Sigmoid colon (tissue), 7 donors: ENCODE measurements at places on chromosomes 1 and 21. TPM values are rescaled to one million over a fixed set of nuclear protein-coding genes. Genes with fewer than 3 reads are reported as not detected.

DNA sequence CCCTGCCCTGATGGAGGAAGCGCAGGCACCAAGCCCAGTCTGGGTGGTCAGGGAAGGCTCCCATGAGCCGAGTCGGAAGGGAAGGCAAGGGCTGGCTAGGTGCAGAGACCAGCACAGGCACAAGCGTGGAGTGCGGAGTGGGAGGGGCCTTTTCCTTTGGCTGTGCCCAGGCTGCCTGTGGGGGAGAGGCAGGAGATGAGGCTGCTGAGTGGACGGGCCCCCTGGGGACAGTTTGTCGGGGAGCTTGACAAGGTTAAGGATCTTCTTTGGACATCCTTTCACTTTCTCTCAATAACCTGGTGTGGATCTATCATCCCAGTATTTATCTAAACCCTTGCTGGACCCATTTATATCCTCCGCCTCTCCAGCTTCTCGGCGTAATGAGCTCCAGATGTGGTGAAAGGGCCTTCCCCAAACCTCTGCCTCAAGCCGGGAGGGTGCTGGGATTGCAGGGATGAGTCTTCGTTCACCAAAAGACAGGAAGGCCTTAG lies 42.9 kb downstream of the EPHB2 start:
- peak; percentile 77 for DNase-seq
- no peak overlapping the region for H3K27ac ChIP-seq
- H3K4me1 ChIP-seq: peaks cover 14% of the 10 kb centered on the region
- no peak overlapping the region for H3K4me3 ChIP-seq

DNA sequence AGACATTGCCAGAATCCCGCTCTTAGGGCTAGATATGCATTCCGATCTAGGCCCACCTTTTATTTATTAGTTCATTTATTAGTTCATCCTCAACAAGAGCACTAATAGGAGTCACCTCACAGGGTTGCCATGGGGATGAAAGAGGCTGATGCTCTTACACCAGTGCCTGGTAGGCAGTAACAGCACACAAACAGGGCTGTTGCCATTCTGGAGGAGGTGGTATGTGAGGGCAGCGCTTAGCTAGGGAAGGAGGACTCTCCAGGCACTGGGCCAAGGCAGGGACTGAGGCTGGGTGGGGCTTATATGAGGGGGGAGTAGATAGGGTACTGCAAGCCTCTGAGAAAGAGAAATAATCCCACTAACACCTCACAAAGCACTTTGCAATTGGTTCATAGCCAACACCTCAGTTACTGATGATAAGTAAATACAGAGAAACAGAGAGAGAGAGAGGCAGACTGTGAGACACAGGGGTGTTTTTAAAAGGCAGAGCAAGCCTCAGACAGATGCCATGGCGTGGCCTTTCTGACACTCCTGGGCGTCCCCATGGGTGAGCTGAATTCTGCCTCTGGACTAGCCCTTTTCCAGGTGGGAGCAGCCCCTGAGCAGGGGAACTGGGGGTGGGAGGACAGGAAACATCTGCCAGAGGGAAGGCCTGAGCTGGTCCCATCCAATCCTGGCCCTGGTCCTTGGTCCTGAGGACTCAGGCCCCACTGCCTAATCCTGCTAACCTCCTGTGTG lies 5.9 kb downstream of the FCGR2A start:
- peaks cover 5% of the 10 kb centered on the region for H3K27me3 ChIP-seq
- H3K4me3 ChIP-seq: no peak overlapping the region
- no peaks in the 10 kb centered on the region for H3K4me1 ChIP-seq
- no peak for DNase-seq
- H3K36me3 ChIP-seq: no peaks in the 10 kb centered on the region
- H3K27ac ChIP-seq: no peak overlapping the region

DNA sequence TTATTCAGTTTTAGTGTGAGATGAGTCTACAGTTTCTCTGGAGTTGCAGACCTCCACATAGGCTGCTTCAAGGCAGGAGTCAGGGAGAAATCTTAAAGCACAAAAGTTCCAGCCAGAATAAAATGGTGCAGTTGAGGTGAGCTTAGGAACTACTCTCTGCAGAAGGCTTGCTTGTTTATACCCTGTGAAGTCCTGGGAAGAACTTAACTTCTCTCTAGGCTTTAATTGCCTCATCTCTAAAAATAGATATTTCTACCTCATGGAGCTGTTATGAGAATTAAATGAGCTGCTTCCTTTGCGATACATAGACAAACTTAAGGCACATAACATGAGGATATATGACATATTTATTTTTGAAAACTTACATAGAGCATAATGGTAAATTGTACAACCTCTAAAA lies 286.2 kb downstream of the GPATCH2 start:
- no peaks in the 10 kb centered on the region for H3K36me3 ChIP-seq
- no peak overlapping the region for H3K4me3 ChIP-seq
- H3K27ac ChIP-seq: no peak overlapping the region
- H3K4me1 ChIP-seq: no peaks in the 10 kb centered on the region

Gene CITED4
- total RNA-seq: 50.2 TPM

- no peak overlapping the region for H3K27ac ChIP-seq
- H3K4me3 ChIP-seq: no peak overlapping the region
- H3K4me1 ChIP-seq: peaks cover 5% of the 10 kb centered on the region
- no peak for DNase-seq
- no peaks in the 10 kb centered on the region for H3K27me3 ChIP-seq
These were observed 156.8 kb downstream of the ZBTB18 start for GRCh38 chr1:244207935-244208244.

Gene ZNF695
- not detected for total RNA-seq

DNA sequence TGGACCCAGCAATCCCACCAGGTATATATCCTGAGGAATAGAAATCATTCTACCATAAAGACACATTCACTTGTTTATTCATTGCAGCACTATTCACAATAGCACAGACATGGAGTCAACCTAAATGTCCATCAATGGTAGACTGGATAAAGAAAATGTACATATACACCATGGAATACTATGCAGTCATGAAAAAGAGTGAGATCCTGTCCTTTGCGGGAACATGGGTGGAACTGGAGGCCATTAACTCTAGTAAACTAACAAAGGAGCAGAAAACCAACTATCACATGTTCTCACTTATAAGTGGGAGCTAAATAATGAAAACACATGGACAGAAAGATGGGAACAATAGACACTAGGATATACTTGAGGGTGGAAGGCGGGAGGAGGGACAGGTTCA lies 36.1 kb upstream of the PRKACB start:
- H3K27me3 ChIP-seq: no peaks in the 10 kb centered on the region
- H3K36me3 ChIP-seq: no peaks in the 10 kb centered on the region
- no peak for DNase-seq
- no peak overlapping the region for H3K4me3 ChIP-seq

DNA sequence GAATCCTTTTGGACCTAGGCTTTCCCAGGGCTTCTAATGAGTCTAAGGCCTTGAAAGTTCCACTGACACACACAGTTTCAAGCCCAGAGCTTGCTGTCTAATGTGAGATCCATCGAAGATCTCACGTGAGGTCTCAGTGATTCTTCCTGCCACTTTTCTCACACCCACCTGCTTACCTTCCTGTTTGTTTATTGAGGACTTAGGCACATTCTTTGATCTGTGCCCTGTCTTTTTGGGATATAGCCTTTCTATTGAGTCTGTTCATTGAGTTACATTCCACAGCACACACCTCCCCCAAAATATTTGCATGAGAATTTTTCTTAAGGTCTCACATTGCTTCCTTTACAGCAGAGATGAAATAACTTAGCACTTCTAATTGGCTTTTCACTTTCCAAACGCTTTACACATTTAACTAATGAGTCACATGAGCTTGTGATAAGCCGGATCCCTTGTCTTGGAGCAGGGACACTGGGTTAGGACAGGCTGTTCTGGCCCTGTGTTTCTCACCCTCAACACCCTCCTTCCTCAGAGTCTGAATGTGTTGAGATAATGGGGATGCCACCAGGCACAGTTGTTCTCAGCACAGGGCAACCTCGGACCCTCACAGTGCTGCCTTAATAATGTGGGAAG lies 288.3 kb downstream of the TM2D1 start:
- H3K4me1 ChIP-seq: peaks cover 20% of the 10 kb centered on the region
- DNase-seq: no peak
- no peak overlapping the region for H3K4me3 ChIP-seq

DNA sequence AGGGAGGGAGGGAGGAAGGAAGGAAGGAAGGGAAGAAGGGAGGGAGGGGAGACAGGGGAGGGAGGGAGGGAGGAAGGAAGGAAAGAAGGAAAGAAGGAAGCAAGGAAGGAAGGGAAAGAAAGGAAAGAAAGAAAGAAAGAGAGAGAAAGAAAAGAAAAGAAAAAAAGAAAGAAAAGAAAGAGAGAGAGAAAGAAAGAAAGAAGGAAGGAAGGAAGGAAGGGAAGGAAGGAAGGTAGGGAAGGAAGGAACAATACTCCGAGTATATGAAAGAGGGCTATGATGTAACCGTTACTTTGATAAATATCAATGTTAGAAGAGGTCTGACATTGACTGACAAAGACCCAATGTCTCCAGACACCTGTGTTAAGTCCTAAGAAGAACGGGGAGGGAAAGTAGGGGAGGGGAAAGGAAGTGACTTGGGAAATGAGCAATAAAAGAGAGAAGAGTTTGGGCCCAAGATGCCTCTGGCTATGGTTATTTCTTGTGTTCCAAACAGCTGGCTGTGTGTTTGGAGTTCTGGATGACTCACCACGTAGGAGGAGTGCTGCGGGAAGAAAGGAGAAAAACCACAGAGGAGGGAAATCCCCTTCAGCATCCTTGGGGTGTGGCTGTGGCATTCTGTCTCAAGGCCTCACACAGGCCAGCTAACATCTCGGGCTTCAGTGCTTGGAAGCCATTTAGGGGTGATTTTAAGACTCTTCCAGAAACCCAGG lies 37.0 kb upstream of the RXRG start:
- no peak overlapping the region for H3K27ac ChIP-seq
- H3K4me3 ChIP-seq: no peak overlapping the region
- no peaks in the 10 kb centered on the region for H3K4me1 ChIP-seq

DNA sequence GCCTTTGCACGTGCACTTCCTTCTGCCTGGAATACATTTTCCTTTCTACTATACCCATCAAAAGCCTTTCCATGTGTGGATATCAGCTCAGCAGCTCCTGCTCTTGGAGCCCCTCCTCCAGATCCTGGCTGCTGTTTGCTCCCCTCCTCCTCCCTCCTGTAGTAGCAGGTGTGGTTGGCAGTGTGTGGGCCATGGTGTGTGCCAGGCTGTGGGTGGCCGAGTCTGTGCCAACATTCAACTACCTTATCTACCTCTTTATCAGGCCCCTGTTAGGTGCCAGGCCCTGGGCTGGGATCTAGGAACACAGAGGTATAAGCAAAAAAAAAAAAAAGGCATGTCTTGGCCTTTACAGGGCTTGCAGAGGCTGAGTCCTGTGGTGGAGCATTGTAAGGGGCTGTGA lies 180.6 kb upstream of the JUN start:
- H3K4me1 ChIP-seq: peaks cover 6% of the 10 kb centered on the region
- no peaks in the 10 kb centered on the region for H3K36me3 ChIP-seq
- no peaks in the 10 kb centered on the region for H3K27me3 ChIP-seq
- no peak overlapping the region for H3K27ac ChIP-seq
- DNase-seq: no peak

DNA sequence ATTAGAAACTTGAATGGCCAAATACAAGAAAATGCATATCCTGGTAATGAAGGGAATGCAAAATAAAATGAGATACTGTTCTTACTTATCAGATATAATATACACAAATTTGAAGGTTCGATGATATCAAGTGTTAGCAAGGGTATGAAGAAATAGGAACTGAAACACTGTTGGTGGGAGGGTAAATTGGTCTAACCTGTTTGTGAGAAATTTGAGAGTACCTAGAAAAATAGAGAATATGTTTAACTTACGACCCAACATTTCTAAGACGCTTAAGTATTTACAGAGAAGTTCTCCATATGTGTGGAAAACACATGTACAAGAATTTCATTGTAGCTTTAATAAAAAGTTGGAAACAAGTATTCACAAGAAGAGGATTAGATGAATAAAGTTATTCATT lies 25.9 kb downstream of the ATG4C start:
- no peak overlapping the region for H3K4me3 ChIP-seq
- no peaks in the 10 kb centered on the region for H3K4me1 ChIP-seq
- peaks cover 5% of the 10 kb centered on the region for H3K36me3 ChIP-seq
- no peak for DNase-seq
- H3K27me3 ChIP-seq: no peaks in the 10 kb centered on the region
- H3K27ac ChIP-seq: no peak overlapping the region

DNA sequence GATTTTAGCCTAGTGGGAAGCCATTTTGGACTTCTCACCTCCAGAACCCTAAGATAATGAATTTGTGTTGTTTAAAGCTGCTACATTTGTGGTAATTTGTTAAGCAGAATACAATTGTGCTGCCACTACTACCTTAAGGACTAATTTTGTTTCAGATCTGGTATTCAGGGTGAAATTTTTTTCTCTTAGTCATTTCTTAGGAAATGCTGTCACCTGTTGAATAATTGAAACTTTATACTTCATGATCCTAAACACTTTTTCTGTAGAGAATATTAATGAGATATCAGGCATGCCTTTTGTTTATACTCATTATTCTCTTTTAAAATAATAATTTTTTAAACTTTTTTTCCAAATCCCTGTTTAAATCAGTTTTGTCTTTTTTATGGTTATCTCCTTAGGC lies 246.8 kb downstream of the TGFB2 start:
- H3K4me3 ChIP-seq: no peak overlapping the region
- H3K27me3 ChIP-seq: no peaks in the 10 kb centered on the region
- no peaks in the 10 kb centered on the region for H3K36me3 ChIP-seq
- H3K4me1 ChIP-seq: no peaks in the 10 kb centered on the region

DNA sequence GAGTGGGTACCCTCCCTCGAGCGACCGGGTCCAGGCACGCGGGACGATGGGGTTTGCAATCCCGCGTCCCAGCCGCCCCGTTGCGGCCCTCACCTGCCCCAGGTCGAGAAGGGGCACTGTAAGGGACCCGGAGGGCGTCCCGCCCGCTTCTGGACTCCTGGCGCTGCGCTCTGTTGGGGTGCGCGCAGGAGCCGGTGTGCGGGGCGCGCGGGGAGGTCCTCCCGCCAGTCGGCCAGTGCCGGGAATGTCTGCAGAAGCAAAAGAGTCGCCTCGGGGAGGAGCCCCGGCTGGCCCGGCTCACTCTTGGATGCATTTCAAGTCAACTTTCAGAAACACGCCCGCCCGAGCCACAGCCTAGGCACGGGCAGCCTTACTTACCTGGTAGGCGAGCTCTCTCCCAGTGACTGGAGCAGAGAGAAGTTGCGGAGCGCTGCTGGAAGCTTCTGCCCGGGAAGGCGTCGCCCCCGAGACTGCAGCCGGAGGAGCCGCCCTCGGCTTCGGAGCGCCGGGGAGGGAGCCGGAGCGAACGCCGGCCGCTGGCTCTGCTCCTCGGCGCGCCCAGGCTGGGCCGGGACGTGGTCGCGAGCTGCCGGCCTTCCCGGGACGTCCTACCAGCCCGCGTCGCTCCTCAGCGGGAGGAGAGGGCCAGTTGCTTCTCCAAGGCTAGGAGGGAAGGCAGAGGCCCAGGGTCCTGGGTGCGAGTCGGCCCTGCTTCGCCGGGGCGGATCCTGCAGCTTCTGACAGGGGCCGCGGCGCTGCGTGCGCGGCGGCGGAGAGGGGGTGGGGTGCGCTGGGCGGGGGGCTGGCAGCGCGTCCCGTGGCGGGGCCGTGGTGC lies at the start of gene LMX1A:
Gene LMX1A (minus strand): TSS at position 739 of the 835 bp plus-strand sequence. CDS start 1,156 bp downstream, outside the sequence.
- DNase-seq: no peak
- no peaks in the 10 kb centered on the region for H3K36me3 ChIP-seq
- H3K4me1 ChIP-seq: peaks cover 40% of the 10 kb centered on the region
- H3K27me3 ChIP-seq: peaks cover 49% of the 10 kb centered on the region
- peak within 1 kb of the TSS; percentile 27 for H3K4me3 ChIP-seq

Gene OR2L5
- not detected for total RNA-seq

Gene CYP4A22
- not detected for total RNA-seq

Gene CA14
- 1.4 TPM for total RNA-seq

Gene CFAP107
- total RNA-seq: not detected

Gene ITLN2
- not detected for total RNA-seq
